ENCODE measurements at places on chromosomes 5 and 9. TPM values are rescaled to one million over a fixed set of nuclear protein-coding genes. Genes with fewer than 3 reads are reported as not detected.
A peak's percentile ranks its signal among the peaks of the same experiment; 100 is the strongest.

DNA sequence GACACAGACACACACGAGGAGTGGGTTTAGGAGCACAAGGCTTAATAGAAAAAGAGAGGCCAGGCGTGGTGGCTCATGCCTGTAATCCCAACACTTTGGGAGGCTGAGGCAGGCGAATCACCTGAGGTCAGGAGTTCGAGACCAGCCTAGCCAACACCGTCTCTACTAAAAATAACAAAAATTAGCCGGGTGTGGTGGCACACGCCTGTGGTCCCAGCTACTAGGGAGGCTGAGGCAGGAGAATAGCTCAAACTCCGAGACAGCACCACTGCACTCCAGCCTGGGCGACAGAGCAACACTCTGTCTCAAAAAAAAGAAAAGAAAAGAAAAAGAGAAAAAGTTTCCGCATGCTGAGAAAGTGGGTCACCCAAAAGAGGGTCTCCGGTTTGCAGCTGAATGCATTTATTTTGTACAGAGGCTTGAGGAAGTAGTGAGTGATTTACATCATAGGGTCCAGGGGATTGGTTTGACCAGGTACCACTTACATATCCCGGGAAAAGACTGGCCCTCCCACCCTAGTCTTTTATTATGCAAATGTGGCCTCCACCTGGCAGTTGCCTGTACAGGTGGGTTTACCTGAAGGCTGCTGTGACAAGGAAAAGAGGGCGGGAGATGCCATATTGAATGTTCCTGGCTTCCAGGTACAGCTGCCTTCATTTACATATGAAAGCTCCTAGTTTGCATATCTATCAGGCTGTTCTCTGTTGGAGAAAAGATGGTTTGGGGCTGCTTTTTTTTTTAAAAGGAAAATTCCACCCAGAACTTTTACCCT is 366.2 kb upstream of the GRAMD2B start:
- no peak overlapping the region for H3K27ac ChIP-seq
- H3K36me3 ChIP-seq: no peaks in the 10 kb centered on the region
- H3K27me3 ChIP-seq: no peaks in the 10 kb centered on the region
- no peak for DNase-seq

GRCh38 chr5:168301593-168302390 is 10.3 kb downstream of the WWC1 start:
- H3K36me3 ChIP-seq: no peaks in the 10 kb centered on the region
- H3K4me1 ChIP-seq: peaks cover 8% of the 10 kb centered on the region
- H3K4me3 ChIP-seq: no peak overlapping the region
- H3K27me3 ChIP-seq: no peaks in the 10 kb centered on the region

PALM2AKAP2 gene
- 0.81 TPM for polyA plus RNA-seq

DNA sequence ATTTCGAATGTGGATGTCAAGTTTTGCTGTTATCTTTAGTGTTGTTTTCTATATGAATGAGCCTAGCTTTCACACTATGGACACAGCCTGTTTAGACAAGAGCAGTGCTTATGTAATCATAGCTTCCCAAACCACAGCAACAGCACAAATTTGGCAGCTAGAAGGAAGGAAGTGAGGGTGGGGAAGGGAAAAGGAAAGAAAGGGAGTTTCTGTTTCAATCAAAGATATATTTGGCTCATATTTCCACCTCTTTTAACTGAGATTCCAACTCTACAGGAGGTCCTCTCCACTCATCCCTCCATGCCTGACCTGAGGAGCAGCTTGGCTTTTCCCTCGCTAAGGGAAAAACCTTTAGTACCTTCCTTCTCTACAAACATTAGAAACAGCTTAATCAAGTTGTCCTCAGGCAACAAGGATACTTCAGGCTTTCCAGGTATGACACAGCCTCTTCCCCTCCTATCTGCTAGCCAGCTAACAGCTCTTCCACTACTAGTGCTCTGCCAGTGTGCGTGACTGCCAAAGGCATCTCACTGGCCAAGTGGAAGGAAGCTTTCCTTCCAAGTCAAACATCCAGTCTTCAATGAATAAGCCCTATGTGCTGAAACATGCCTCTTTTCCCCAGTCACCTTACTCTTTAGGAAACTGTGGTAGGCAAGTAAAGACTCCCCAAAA is 268.6 kb upstream of the PTGER4 start:
- no peak for DNase-seq
- H3K27me3 ChIP-seq: no peaks in the 10 kb centered on the region
- no peak overlapping the region for H3K4me3 ChIP-seq
- H3K36me3 ChIP-seq: no peaks in the 10 kb centered on the region
- peak overlapping the region; percentile 88 for H3K27ac ChIP-seq
- H3K4me1 ChIP-seq: no peaks in the 10 kb centered on the region

DNA sequence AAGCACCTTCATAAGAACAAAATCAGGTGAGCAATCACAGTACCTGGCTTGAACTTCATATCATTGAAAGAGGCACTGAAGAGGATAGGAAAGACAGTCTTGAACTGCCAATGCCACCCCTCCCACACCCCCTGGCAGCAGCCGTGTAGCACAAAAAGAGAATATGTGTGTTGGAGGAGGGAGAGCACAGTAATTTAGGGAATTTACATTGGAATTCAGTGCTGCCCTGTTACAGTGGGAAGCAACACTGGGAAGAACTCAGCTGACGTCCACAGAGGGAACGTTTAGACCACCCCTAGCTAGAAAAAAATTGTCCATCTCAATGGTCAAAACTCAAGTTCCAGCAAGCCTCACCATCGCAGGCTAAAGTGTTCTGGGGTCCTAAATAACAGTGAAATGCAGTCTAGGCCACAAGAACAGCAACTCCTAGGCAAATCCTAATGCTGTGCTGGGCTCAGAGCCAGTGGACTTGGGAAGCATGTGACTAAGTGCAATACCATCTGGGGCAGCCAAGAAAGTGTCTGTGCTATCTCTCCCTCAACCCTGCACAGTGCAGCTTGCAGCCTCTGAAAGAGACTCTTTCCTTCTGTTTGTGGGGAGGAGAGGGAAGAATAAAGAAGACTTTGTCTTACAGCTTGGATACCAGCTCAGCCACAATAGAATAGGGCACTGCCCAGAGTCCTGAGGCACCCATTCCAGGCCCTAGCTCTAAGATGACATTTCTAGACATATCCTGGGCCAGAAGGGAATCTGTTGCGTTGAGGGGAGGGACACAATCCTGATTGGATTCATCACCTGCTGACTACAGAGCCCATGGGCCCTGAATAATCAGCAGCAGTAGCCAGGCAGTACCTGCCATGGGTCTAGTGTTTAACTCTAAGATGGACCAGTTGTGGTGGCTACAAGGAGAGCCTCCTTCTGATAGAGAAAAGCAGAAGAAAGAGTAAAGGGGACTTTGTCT is 62.1 kb upstream of the VLDLR start:
- peak overlapping the region; percentile 14 for H3K27ac ChIP-seq
- no peaks in the 10 kb centered on the region for H3K36me3 ChIP-seq
- H3K27me3 ChIP-seq: no peaks in the 10 kb centered on the region
- H3K4me1 ChIP-seq: no peaks in the 10 kb centered on the region

SNAPC3 gene
- 7.6 TPM for polyA plus RNA-seq

DNA sequence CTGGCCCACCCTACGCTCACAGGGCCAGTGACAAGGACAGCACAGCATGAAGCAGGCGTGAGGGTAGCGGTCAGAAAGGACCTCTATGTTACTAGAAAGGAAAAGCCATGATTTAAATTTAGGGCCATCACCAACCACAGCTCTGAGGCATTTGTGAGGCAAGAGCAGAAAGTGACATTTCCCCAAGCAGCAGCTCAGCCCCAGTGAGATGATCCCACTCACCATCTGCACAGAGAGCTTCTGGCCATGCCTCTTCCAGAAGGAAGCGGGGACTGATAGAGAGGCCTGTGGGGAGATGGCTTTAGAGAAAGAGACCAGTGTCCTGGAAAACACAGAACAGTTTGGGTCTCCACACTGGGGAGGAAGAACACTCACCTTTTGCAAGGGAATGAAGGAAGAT is 413.9 kb downstream of the SPOCK1 start:
- no peak overlapping the region for H3K4me3 ChIP-seq
- H3K27ac ChIP-seq: no peak overlapping the region
- peaks cover 8% of the 10 kb centered on the region for H3K27me3 ChIP-seq
- H3K4me1 ChIP-seq: no peaks in the 10 kb centered on the region
- DNase-seq: no peak

DNA sequence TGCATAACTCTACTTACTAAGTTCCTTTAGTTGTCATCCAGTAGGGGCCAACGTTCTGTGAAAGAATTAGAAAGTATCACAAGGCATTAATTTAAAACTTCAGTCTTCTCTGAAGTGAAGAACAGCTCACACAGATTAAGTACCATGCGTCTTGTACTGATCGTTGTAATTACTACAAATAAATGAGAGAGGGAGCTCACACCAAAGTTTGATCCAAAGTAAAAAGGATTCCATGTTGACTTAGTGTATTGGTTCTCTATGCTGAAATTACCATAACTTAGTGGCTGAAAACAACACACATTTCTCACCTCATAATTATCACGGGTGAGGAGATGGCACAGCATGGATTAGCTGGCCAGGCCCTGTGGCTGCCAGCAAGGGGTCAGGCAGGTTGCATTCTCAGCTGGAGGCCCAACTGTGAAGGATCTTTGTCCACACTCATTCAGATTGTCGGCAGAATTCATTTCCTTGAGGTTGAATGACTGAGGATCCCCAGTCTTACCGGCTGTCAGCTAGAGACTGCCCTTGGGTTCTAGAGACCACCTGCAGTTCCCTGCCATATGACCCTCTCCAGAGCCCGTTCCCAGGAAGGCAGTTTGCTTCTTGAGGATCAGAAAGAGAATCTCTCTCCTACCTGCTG is 169.1 kb downstream of the YTHDC2 start:
- H3K27ac ChIP-seq: no peak overlapping the region
- no peaks in the 10 kb centered on the region for H3K36me3 ChIP-seq
- H3K27me3 ChIP-seq: no peaks in the 10 kb centered on the region

DNA sequence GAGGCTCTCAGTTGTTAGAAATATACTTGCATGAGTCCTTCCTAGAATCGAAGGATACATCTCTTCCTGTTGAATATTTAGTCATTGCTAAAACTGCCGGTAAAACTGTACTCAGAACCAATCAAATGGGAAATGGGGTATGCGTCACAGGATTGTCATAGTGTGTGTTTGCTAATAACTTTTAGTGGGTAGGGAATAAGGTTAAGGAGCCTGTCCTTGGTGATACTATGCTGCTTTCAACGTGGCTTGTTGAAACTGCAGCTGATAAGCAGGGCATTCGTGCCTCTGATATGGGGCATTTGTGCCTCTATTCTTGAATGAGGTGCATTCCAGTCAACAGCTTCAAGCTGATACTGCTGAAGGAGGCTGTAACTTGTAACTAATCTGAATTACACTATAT is 26.6 kb downstream of the HABP4 start:
- no peak overlapping the region for H3K27ac ChIP-seq
- no peaks in the 10 kb centered on the region for H3K27me3 ChIP-seq
- no peaks in the 10 kb centered on the region for H3K36me3 ChIP-seq
- no peaks in the 10 kb centered on the region for H3K4me1 ChIP-seq

C8G gene
- polyA plus RNA-seq: 41.1 TPM

GRCh38 chr9:85987236-85987635 is 46.3 kb downstream of the NAA35 start:
- no peak for DNase-seq
- peaks cover 3% of the 10 kb centered on the region for H3K36me3 ChIP-seq
- H3K4me1 ChIP-seq: no peaks in the 10 kb centered on the region

PRXL2C gene
- 4.5 TPM for polyA plus RNA-seq

NKD2 gene
- 11.9 TPM for polyA plus RNA-seq
